Foreskin keratinocyte (primary cell): ENCODE measurements at places on chromosomes 6 and 20.

GRCh38 chr6:149211046-149211571 is 106.4 kb upstream of the TAB2 start:
- no peak for DNase-seq

- peak; percentile 45 for DNase-seq
Measured at GRCh38 chr20:57388953-57389694, 2.1 kb upstream of the RBM38 start.

- DNase-seq: peak; percentile 32
Measured at GRCh38 chr6:21538186-21538798, 55.3 kb upstream of the SOX4 start.

DNA sequence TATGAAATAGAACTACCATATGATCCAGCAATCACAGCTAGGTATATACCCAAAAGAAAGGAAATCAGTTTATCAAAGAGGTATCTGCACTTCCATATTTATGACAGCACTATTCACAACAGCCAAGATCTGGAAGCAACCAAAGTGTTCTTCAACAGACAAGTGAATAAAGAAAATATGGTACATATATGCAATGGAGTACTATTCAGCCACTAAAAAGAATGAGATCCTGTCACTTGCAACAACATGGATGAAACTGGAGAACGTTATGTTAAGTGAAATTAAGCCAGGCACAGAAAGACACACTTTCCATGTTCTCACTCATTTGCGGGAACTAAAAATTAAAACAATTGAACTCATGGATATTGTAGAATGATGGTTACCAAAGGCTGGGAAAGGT is 15.3 kb downstream of the PCNA start:
- no peak for DNase-seq

GRCh38 chr6:100366419-100366818 is 98.3 kb downstream of the SIM1 start:
- peak; percentile 81 for DNase-seq

GRCh38 chr6:29760328-29760727 is 37.1 kb downstream of the HLA-F start:
- DNase-seq: no peak

GRCh38 chr20:11438412-11438811 is 479.3 kb upstream of the BTBD3 start:
- DNase-seq: no peak

GRCh38 chr6:139313784-139314545 is 22.2 kb upstream of the TXLNB start:
- DNase-seq: no peak

- DNase-seq: no peak
Measured at GRCh38 chr6:43972179-43972912, 154.9 kb downstream of the MRPL14 start.

GRCh38 chr6:168517742-168518347 is 76.9 kb downstream of the SMOC2 start:
- no peak for DNase-seq

DNA sequence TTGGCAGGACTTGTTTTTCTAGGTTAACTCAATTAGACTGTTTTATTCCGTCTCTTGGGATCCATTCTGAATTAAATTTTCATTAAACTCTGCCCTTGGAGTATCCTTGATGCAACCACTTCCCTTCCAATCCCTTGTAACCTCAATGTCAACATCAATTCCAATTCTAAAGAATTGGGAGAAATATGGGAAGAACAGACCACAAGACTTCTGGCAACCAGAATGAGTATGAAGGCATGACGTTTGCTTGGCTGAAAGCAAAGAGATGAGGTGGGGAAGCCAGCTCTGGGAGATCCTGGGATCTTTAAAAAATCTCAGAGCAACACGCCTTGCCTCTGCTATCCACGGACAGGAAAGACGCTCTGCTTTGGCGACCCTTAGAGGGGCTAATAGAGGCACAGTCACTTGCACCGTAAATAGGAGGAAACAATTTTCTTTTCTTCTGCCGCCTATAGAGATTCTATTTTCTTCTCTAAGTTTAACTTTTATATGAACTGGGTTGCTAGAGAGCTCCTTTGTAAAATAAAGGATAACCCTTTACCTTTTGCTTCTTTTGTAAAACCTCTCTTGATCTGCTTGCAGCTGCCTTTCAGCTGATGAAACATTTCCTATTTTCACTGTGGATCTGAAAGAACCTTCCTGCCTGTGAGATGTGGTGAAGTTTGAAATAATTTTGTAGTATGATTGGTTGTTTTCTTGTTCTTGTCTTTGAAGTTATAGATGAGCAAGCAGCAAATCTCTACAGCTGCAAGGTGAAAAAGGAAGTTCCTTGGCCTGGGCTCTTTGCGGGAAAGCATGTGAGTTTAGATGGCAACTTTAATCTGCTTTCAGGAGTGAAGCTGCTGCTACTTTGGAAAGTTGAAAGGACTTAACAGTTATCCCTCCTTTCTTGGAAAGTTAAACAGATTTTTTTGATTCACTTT is at the start of gene ASIP:
TSS of gene ASIP (plus strand) at position 731 of the 923 bp plus-strand sequence. CDS start 18,952 bp downstream, outside the sequence.
- DNase-seq: no peak

GRCh38 chr20:4018023-4018748 is 2.8 kb upstream of the RNF24 start:
- DNase-seq: no peak

GRCh38 chr6:15368873-15369272 is 123.0 kb downstream of the JARID2 start:
- no peak for DNase-seq

DNA sequence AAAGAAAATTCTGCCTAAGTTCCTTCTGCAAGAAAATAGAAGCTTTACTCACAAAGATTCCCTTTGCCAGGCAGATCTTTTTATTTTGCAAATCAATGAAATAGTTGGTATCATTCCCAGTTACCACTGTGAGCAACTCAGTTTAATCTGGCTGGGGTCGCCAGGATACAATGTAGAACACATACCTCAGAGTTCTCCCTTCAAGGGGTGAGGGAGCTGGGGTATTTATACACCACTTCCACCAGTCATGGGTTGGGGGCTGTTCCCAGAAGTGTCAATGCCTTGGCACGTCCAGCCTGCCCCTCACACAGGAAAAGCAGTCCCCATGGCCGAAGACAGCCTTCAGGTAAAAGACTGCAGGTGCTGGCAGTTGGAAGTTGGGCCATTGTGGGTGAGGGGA is 86.2 kb downstream of the SLC24A3 start:
- no peak for DNase-seq
